Activated naive CD8-positive, alpha-beta T cell treated with anti-CD3 and anti-CD28 coated beads, Interleukin-2, amount 10 ng/mL, durations not matched to agents 7 days and 5 days (primary cell): ENCODE measurements at places on chromosomes 2 and 18. TPM values are rescaled to one million over a fixed set of nuclear protein-coding genes. Genes with fewer than 3 reads are reported as not detected.

- no peak for DNase-seq
These were observed 984.6 kb upstream of the CNTNAP5 start for GRCh38 chr2:123040506-123040905.

DNA sequence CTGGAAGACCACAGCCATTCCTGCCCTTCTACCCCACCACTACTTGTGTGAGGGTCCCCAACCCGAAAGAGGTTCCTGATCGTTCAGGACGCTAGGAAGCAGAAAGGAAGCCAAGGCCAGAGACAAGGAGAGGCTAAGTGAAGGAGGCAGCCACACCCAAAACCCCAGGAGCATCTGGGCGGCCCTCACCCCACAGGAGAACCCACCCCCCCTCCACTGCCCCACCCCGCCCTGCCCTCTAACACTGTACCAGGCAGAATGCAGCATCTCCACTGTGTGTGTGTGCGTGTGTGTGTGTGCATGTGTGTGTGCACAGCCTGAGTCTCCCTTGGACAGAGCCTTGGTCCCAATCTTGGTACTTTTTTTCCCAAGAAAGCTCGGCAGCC, 207.5 kb upstream of the HAAO start:
- DNase-seq = peak; percentile 1

- DNase-seq = no peak
These were observed 34.3 kb downstream of the CIB4 start for GRCh38 chr2:26606847-26607190.

DNA sequence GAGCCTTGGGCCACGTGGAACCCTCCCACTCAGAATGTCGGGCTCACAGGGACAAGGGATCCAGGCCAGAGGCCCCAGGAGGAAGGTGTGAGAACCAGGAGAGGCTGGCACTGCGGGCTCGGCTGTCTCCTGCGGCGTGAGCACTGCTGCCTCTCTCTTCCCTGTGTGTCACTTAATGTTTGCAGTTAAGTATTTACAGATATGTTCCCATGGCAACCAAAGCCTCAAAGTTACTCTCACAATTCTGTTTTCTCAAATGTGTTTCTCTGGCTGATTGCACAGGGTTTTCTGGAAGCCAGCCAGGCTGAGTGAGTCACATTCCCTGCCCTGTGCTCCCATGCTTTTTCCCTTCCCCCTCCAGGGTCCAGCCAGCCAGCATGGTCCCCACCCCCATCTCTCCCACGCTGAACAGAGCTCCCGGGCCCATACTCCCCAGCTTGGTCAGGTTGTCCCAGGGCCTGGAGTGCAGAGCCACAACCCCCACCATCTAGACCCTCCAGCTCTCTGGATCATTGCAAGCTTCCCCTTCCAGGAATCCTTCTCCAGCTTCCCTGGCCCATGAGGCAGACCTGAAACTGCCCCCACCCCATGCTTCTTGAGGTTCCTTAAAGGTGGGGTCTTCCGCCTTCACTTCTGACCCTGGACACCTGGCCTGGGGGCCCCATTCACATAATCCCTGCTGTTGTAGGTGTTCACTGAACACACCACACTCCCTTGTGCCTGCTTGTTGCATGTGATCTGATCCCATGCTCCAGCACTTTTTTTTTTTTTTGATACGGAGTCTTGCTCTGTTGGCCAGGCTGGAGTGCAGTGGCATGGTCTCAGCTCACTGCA, 265.9 kb downstream of the CELF4 start:
- no peak for DNase-seq

GRCh38 chr2:65313126-65313953, 85.7 kb downstream of the ACTR2 start:
- no peak for DNase-seq

DNA sequence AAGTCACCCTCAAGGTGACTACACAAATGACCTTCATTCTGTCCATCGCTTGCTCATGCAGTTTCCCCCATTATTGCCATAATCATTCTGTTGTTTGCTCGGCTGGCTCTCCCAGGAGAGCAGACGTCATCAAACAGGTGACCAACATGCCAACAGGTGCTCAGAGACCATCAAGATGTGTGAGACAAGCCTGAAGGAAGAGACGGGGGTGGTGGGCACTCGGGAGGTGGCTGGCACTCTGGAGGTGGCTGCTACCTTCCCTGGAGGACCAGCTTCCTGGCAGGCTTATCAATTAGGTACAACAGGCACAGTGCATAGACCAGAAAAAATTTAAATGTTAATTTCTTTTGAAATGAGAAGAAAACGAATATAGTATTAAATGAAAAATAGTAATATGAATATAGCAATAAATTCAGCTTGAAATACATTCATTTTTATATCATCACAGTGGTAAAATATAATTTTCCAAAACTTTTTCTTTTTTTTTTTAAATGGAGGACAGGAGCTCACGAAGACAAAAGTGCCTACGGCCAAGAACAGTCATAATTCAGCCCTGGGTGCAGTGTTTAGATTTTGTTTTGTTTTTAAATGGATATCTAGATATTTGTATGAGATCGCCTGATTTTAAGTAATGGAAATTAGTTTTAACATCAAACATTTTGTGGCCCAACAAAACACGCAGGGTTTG, 16.9 kb upstream of the HAAO start:
- DNase-seq = no peak

GRCh38 chr2:52178845-52179244, 1146.9 kb upstream of the NRXN1 start:
- DNase-seq = no peak

GRCh38 chr2:240703417-240704341, 12.0 kb downstream of the AQP12A start:
- DNase-seq = no peak

GRCh38 chr2:1887915-1888314, 143.6 kb upstream of the PXDN start:
- DNase-seq = no peak

DNA sequence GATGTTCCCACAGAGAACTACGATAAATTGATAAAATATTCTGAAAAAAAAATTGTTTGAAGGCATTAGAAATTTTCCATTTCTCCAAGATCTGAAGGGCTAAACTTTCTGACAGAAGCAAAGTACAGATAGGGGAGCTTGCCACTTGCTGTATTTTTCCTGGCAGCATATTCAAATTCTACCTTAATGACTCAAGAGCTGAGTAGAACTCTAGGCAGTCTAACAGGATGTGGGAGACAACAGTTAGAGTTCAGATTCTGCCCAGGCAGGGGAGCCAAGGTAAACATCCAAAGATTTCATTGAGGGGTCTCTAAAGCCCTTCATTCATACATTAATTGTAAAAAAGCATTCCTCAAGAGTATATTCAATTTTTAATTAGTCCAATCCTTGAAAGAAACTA, 46.0 kb upstream of the RIT2 start:
- DNase-seq = no peak

GRCh38 chr18:75500545-75500944, 73.0 kb upstream of the SMIM21 start:
- no peak for DNase-seq

DNA sequence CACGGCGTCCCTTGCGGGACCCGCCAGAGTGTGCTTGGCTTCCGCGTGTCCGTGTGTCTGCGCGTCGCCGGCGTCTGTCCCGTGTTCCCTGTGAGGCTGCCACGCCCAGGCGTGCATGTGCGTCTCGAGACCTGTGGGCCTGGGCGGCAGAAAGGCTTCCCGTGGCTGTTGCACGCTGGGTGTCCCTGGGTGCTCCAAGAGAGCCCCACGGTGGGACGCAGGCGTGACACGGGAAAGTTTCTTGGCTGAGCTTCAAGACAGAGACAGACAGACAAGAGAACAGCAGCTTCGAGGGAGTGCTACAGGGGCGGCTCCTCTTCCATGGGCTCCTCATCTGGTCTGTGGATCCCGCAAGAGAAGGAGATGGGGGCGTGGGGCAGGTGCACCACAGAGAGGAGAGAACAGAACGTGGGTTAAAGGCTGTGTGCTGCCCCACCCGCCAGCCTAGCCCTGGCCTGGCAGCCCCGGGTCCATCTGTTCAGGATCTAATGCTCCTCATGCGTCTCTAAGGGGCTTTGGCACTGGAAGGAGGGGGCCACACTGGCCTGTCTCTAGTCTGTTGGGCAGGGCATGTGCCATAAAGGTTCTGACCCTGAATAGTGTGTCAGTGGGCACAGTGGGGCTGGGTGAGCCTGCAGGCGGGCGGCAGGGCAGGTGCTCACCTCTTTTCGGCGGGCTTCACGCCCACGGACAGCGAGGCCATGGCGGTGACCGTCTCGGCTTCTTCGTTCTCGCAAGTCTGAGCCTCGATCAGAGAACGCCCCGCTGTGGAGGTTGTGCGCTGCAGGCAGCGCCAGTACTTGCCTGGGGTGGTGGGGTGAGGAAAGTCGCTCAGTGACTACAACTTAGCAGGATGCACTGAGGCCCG, 205.1 kb downstream of the TWIST2 start:
- no peak for DNase-seq

GRCh38 chr2:39128919-39129391, 8.1 kb upstream of the SOS1 start:
- DNase-seq = no peak

- DNase-seq = no peak
These were observed 15.3 kb upstream of the PARD3B start for GRCh38 chr2:204529795-204530463.

DNA sequence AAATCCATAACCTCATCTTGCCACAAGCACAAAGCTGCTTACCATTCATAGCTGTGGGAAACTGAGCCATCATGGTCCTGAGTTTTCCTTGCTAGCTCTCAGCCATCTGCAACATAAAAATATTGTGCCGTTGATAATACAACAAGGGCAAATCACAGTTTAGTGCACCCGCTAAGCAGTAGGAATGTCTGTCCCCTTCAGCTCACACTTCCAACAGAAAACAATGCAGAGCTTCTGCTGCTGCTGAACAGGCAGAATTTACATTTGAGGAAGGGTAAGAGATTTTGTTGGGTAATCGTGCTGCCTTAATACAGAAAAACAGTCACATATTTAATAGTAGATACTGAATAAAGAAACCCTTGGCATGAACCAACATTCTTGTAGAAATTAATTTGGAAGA, 32.3 kb downstream of the ITSN2 start:
- no peak for DNase-seq

The LYG1 gene
- 2.5 TPM for total RNA-seq

The FAM124B gene
- 0.34 TPM for total RNA-seq

The PLGLB1 gene
- 7.9 TPM for total RNA-seq

The SERPINB3 gene
- not detected for total RNA-seq

The SH3BP4 gene
- 0.17 TPM for total RNA-seq

The NOP58 gene
- 103 TPM for total RNA-seq

The SCN3A gene
- total RNA-seq = not detected

The RBM44 gene
- 1.2 TPM for total RNA-seq

The SLC5A7 gene
- total RNA-seq = not detected
